HAP-1 (cell line): ENCODE measurements at places on chromosomes 2 and 18.

GRCh38 chr2:25041307-25041927, 459 bp upstream of the EFR3B start:
- DNase-seq = peak; percentile 79

- no peak for DNase-seq
Measured at GRCh38 chr2:189092936-189093335, 86.6 kb downstream of the COL5A2 start.

GRCh38 chr2:144518748-144519596, 947 bp downstream of the ZEB2 start:
- DNase-seq = no peak

DNA sequence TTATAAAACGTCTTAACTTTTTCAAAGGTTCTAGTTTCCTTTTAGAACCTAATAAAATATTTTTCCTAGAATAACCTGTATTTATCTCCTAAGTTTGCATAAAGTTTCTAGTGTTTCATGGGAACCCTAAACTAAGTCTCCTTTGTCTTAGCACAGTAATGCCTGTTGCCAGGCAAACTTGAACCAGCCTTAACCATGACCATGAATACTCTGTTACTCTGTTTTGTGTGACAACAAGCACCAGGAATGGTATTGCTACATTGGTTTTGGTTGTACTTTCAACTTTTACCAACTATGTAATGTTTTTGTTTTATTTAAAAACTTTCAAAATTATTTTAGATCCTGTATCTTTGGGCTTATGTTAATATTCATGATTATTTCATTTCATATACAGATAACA, 137.6 kb downstream of the CERS6 start:
- DNase-seq = no peak

GRCh38 chr2:212692466-212692865, 153.9 kb upstream of the ERBB4 start:
- no peak for DNase-seq

DNA sequence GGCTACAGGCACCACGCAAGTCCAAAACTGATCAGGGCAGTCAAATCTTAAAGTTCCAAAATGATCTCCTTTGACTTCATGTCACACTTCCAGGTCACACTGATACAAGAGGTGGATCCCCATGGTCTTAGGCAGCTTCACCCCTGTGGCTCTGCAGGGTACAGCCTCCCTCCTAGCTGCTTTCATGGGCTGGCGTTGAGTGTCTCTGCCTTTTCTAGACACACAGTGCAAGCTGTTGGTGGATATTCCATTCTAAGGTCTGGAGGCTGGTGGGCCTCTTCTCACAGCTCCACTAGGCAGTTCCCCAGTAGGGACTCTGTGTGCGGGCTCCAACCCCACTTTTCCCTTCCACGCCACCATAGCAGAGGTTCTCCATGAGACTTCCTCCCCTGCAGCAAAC, 838.2 kb upstream of the CHAC2 start:
- DNase-seq = no peak

DNA sequence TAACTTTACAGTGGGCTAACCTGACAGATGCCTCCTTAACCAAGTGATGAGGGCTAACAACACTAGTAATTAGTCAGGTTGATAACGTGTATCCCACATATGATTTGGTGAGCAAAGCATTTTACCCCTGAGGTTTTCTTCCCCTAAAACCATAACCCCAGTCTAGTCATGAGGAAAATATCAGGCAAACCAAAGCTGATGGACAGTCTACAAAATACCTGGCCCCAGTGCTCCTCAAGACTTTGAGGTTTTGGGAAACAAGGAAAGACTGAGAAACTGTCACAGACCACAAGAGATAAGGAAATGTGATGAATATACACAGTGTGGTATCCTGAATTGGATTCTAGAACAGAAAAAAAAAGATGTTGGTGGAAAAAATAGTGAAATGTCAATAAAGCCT, 28.5 kb downstream of the MAP3K20 start:
- DNase-seq = no peak

- DNase-seq = no peak
Measured at GRCh38 chr2:202717598-202718310, 83.0 kb downstream of the FAM117B start.

- DNase-seq = no peak
Measured at GRCh38 chr2:57855212-57855611, 191.4 kb upstream of the VRK2 start.

DNA sequence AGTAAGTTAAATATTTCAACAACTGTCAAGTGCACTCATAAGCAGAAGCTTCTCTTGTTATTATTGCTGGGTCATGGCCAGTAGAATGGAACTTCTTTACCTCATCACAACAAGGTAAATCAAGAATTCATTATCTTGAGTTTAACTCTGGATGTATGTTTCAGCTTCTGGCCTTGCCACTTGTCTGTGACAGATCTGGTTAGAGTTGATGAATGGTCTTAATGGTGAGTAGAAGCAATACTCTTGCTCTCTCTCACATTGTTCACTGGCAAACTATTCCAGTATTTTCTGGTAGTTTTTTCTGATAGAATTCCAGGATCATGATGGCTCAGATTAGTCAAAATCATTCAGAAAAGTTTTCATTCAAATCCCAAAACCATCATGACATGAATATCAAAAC, 51.3 kb upstream of the NR4A2 start:
- no peak for DNase-seq

DNA sequence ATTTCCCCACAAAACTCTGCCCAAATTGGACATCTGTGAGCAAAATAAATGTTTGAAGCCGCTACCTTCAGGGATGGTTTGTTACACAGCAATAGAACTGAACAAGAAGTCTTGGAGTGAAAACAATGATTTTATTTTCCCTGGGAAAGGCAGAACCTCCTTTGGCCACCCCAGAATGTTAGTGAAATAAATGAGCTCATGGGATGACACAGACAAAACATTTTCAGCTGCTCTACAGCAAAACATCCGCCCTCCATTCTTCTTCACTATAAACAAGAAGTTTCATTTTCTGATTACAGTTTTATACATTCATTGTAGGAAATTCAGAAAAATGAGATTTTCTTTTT, 4.3 kb upstream of the EFHD1 start:
- DNase-seq = no peak

GRCh38 chr2:241501099-241501541, 7.3 kb downstream of the STK25 start:
- DNase-seq = no peak

- DNase-seq = no peak
Measured at GRCh38 chr2:23695214-23695889, 231.6 kb downstream of the ATAD2B start.

DNA sequence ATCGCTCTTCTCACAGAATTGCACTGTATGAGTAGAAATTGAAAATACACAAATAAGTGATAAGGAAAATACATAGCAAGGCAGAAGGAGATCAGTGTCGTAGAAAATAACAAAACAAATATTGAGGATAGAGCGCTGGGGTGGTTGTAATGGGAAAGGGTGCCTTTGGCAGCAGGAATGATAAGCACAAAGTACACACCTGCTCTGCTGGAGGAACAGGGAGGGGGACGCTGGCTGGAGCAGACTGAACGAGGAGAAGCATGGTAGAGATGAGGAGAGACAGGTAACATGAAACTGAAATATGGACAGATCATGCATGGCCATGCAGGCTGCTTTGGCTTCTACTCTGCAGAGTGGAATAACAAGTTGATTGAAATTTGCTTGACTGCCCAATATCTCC, 181.2 kb upstream of the FSHR start:
- no peak for DNase-seq

DNA sequence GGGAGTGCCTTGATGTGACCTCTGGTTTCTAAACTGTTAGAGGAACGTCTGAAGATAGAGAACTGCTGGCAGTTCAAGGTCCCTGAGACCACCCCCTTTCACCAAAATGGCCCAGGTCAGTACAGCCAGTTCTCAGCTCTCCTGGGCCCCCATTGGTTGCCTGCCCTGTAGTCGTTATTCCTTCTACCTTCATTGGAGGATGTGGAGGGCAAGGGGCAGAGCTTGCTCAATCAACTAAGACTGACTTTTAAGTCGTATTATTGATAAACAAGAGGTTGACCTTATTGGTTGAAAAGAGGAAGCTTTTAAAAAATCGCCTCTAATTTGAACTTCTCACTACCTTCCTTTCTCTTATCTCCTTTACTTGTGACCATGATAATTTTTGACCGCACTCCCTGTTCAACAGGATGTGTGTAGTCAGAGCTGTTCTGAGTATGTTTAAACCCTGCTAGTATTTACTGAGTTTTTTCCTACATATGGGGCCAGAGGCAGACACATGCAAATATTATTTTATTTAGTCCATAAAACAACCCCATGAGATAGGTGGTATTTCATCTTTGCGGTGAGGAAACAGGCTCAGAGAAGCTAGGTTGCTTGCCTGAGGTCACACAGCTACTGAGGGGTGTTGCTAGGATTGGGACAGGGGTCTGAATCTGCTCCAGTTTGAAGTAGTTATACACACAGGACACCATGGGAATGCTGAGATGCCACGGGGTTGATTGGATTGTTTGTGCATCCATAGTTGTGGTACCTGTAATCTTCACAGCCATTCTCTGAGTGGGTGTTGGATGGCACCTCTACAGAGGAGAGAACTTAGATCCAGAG, 65.9 kb downstream of the TMEM247 start:
- DNase-seq = no peak

- DNase-seq = peak; percentile 54
Measured at GRCh38 chr2:75064691-75065396, 106.4 kb downstream of the POLE4 start.

GRCh38 chr2:182949572-182950189, 83.2 kb upstream of the FRZB start:
- DNase-seq = no peak

- no peak for DNase-seq
Measured at GRCh38 chr18:12754511-12754910, 51.7 kb downstream of the PSMG2 start.

DNA sequence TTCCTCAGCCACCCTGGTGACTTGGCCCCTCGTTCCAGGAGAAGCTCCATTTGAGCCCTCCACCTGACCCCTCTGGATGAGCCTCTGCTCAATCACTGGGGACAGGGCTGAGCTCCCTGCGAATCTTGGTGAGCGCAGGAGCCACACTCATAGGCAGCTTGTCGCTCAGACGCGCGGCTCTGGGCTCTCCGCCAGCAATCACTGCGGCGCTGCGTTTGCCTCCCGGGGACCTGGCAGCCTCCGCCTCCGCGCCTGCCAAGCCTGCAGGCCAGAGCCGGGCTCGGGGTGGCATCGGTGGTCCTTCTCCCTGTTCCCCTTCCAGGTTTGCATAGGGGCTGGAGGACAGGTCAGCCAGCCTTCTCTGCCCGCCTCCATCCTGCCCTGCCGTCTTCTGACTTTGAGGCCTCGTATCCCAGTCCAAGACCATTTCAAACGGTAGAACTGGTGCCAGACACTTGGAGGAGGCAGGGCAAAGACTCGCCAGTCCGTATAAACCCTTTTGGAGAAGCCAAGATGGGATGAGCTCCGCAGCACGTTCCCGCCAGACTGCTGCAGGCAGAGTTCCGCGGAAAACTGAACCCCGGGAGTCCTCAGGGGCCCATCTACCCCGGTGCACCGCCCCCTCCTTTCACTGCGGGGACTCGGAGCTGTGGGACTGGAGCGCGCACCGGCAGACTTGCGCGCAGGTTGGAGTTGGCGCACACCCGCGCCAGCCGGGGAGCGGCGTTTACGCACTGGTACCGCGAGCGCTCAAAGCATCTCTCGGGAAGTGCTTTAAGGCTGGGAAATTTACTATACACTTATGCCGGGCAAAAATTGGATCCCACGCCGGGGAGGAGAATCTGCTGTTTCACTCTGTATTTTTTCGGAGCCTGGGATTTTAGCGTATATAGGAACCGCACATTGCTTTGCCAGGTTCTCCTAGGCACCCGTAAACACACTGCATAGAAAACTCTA, 1.1 kb upstream of the TACR1 start:
- no peak for DNase-seq

DNA sequence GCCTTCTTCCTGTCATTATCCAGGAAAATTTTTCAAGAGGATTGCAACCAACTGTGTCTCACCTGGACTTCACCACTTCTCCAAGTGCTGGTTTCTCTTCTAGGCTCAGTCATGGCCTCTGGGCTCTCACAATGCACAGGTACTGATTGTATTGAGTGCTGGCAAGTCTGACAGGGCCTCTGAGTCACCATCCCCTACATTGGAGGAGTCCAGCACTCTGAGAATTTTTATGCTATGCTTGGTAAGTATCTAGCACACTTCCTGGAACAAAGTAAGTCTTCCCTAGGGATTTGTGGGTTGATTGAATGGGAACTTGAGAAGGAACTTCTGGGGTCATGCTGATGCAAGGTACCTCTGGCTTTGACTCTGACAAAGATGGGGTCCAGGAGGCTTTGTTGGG, 147.2 kb upstream of the CELF4 start:
- no peak for DNase-seq

GRCh38 chr2:37829202-37829601, 95.9 kb upstream of the RMDN2 start:
- no peak for DNase-seq

- DNase-seq = peak; percentile 14
Measured at GRCh38 chr2:111698743-111699554, 185.0 kb downstream of the ANAPC1 start.

- no peak for DNase-seq
Measured at GRCh38 chr2:237214030-237214675, 128.5 kb downstream of the COPS8 start.

DNA sequence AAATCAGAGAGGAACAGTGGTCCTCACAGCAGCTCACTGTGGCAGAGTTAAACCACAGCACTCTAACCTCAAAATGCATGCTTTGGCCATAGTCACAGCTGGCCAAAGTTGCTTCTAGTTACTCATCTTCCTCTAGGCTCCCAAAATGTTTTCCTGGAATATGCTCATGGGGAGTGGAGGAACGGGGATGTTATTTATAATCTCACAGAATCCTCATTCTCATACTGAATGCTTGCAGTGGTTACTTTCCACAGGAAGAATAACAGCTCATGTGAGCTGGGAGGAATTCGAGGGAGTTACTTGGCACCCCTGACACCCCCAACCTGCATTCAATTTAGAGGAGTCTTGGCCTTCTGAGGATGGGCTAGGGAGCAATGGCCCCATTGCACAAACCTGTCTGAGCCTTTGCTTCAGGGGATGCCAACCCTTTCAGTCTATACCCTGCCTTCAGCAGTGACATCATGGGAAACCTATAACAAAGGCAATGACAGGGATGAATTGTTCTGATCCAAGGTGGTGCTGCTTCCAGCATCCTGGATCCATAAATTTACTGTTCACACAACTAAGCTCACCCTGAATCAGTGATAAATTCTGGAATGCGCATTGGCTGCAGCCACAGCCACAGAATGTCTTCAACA, 22.4 kb upstream of the CCBE1 start:
- DNase-seq = no peak

- no peak for DNase-seq
Measured at GRCh38 chr2:186460465-186460864, 25.6 kb upstream of the ZC3H15 start.

DNA sequence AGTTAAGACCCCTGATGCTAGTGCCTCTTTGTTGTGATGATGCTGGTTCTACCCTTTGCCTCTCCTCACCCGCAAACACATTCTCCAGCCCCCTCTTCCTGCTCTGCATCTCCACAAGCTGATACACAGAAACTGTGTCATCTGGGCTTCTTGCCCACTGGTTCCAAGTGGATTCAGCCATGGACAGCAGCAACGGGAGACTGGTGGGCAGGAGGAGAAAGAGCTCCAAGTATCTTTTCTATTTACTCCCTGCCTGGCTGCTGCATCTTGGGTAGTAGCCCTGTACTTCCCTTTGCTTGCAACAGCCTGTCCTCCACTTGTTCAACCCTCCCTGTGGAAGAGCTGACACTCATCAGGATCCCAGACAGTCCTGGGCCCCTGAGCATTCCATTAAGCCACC, 655.1 kb upstream of the RAB6C start:
- no peak for DNase-seq

- DNase-seq = no peak
Measured at GRCh38 chr2:149101818-149102217, 63.3 kb downstream of the LYPD6B start.
